Naive thymus-derived CD8-positive, alpha-beta T cell (primary cell): ENCODE measurements at places on chromosomes 6 and 20.

DNA sequence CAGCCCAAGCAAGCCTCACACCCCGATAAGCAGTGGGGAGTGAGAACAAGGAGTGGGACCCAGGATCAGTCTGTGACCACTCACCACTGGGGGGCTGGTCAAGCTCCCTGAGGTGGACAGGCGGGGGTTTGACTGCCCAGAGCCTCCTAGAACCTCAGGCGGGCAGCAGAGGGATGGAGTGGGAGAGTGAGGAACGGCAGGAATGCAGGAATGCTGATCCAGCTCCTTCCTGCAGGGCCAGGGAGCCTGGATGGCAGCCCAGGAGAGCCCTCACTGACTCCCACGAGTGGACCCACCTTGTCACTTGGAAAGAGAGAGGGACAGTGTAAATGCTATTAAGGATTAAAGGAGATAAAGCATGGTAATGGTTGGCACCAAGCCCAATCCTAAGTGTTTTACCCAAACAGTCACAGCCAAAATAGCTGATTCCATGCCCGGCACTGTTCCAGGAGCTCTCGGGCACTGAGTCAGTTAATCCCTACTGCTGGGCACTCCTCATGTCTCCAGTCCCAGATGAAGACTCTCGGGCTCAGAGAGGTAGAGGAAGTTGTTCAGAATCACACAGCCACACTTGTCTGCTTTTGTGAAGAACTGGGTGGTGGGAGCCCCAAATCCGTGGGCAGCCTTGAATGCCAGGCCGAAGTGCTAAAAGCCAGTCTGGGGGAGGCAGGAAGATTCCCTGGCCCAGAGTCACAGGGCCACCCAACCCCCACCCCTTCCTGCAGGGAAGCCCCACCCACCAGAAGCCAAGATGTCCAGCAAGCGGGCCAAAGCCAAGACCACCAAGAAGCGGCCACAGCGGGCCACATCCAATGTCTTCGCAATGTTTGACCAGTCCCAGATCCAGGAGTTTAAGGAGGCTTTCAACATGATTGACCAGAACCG lies 3.1 kb downstream of the MYL9 start:
- DNase-seq, result no peak

DNA sequence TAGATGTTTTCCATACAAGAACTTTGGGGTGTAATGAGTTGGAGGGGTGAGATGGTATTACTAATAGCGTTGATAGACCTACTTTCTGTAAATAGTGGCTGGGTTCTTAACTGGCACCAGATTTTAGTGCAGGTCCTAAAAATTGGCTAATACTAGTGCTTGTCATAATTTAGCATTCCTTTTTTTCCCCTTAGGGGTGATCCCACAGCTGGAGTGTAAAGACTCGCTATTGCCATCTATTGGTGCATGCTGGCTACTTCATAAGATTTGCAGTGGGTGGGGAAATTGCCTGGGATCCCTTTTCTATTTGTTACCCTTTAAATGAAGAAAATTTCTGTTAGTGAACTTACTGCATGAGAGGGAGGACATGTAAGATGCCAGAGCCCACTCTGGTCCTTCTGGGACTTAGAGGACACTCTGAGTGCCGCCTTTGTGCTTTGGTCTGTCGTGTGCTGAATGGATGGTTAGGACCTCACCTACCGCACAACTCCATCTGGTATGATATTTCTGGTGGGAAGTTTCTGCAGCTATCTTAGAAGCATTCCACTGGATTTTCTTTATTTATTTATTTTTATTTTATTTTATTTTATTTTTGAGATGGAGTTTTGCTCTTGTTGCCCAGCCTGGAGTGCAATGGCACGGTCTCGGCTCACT lies 195.5 kb downstream of the JARID2 start:
- no peak for DNase-seq

DNA sequence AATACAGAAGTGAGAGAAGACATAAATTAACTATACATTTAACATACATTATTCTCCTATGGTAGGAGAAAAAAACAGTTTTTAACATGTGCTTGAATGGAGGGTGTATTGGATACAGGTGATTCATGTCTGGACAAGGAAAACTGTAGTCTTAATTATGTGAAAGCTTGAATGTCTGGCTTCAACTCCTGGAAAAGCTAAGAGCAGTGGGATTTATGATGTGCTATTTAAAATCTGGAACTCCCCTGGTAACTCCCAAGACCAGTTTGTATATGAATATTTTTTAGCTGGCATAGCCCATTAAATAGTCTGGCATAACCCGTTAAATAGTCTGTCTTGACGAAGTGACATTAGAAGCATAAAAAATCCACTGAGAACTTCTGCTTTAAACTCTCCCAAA lies 410.0 kb upstream of the PTCHD4 start:
- no peak for DNase-seq

- no peak for DNase-seq
Observed at GRCh38 chr6:78117966-78118365, 465.1 kb downstream of the MEI4 start.

DNA sequence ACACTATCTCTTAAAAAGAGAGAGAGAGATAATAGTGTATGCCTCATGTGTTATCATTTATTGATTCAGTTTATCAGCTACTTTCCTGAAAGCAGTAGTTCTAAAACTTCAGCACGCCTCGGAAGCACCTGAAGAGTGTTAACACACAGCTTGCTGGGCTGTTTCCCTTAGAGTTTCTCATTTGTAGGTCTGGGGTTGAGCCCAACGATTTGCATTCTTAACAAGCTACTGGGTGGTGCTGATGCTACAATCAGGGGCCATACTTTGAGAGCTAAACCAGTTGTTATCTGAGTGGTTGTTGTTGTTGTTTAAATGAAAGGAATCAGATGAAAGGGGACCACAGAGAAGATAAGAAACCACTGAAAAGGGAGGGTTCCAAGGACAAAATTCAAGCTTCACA lies 32.6 kb downstream of the SIM1 start:
- DNase-seq, result no peak

DNA sequence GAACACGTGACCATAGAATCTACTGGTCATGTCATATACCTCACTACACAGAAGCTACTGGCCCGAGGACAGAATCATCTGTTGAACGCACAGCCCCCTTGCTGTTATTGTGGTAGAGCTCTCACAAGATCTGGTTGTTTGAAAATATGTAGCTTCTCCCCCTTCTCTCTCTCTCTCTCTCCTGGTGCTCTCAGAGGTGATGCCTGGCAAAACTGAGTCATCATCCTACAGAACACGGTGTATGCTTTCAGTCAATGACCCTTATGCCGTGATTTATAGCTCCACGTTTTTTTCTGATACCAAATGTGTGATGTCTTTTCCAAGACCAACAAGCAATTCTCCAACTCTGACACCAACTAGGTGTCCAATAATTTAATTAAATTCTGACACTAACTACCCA lies 13.0 kb upstream of the RBM24 start:
- DNase-seq, result no peak

GRCh38 chr6:25239498-25239897 lies 39.7 kb upstream of the CARMIL1 start:
- DNase-seq, result no peak

GRCh38 chr6:115896538-115897129 lies 164.1 kb downstream of the FRK start:
- no peak for DNase-seq

GRCh38 chr6:81739230-81740195 lies 13.0 kb downstream of the TENT5A start:
- no peak for DNase-seq

- DNase-seq, result no peak
Observed at GRCh38 chr6:13261464-13261994, 66.8 kb downstream of the TBC1D7 start.

DNA sequence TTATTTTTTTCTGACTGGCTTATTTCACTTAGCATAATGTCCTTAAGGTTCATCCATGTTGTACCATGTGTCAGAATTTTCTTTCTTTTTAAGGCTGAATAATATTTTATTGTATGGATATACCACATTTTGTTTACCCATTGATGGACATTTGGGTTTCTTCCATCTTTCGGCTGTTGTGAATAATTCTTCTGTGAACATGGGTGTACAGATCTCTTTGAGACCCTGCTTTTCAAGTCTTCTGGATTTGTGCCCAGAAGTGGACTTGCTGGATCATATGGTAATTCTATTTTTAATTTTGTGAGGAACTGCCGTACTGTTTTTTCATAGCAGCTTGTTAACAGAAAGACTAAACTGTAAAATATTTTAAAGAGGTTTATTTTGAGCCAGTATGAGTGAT lies 94.6 kb upstream of the TMEM181 start:
- DNase-seq, result no peak

GRCh38 chr6:74447013-74447412 lies 751.0 kb downstream of the CD109 start:
- no peak for DNase-seq

DNA sequence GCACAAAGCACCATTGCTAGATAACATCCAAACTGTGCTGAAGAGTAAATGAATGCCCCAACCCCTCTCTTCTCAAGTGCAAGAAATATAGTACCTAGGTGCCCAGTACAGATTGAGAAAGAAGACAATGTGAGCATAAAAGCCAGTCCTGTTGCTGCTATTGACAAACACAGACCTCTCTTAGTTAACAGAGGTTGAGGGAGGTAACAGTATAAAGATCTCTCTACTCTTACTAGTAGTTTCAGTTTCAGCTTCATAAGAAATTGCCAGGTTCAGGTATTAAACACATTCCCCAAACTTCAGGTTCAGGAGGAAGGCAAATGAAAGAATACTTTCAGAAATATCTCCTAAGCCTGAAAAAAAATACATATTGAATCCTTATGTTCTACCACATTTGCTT lies 31.4 kb downstream of the TBC1D32 start:
- no peak for DNase-seq

- no peak for DNase-seq
Observed at GRCh38 chr20:37419307-37419706, 73.4 kb downstream of the SRC start.

GRCh38 chr6:33543116-33543515 lies 37.0 kb downstream of the BAK1 start:
- DNase-seq, result no peak

GRCh38 chr6:12200015-12200564 lies 90.1 kb upstream of the EDN1 start:
- DNase-seq, result no peak

DNA sequence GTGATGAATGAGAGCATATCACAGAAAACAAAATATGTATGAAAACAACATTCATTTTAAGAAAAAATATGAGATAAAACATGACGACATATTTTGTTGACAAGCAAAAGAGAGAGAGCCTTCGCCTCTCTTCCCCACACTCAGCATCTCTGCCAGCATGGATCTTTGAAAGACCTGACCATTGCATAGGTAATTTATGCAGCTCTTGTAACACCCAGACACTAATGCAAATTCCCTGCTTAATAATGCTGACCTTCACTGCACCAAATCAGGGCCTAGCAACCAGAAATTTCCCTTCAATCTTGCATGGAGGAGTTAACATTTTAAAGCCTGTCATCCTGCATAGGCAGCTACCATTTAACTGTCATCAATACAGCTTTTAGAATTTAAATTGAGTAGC lies 50.0 kb upstream of the CNR1 start:
- no peak for DNase-seq

GRCh38 chr6:142947714-142948480 lies 2.9 kb upstream of the HIVEP2 start:
- no peak for DNase-seq

DNA sequence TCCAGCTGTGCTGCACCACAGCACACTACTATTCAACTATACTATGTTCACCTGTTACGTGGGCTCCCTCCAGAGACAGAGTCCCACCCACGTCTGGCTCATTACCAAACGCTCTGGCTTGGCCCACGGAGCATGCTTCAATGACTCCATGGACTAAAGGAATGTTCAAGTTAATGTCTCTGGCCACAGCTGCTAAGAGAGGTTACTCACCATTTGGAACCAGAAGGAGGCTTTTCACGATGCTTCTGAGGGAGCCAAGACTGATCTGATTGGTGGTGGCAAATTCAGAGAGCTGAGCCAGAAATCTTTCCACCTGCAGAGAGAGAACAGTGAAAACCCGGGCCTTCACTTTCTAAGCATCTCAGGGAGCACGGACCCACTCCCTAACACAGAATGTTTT lies 15.6 kb downstream of the COMMD7 start:
- no peak for DNase-seq

DNA sequence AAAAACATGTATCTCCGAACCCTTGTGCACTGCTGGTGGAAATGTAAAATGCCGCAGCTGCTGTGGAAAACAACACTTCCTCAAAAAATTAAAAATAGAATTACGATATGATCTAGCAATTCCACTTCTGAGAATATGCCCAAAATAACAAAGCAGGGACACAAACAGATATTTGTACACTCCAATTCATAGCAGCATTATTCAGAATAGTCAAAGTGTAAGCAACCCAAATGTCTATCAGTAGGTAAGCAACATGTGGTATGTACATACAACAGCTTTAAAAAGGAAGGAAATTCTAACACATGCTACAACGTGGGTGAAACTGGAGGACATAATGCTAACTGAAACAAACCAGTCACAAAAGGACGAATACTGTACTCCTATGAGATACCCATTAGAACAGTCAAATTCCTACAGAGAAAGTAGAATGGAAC lies 5.7 kb upstream of the RAB5IF start:
- DNase-seq, result no peak

GRCh38 chr6:3663081-3663480 lies 88.4 kb downstream of the PXDC1 start:
- no peak for DNase-seq

DNA sequence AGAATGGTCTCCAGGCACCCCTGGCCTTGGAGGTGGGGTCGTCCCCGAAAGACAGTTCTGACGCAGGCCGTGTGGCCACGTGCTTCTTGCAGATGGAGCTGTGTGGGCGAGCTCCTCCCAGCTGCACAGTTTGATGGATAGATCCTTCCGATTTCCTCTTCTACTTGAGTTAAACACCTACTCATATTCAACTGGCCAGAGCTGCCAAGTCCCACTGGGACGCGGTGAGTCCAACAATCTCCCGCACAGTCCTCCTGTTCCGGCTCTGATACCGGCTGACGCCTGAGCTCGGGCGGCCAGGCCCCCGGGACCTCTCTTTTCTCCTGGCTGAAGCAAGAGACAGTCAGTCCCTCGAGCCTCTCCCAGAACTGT lies 57.9 kb upstream of the DACT2 start:
- no peak for DNase-seq

DNA sequence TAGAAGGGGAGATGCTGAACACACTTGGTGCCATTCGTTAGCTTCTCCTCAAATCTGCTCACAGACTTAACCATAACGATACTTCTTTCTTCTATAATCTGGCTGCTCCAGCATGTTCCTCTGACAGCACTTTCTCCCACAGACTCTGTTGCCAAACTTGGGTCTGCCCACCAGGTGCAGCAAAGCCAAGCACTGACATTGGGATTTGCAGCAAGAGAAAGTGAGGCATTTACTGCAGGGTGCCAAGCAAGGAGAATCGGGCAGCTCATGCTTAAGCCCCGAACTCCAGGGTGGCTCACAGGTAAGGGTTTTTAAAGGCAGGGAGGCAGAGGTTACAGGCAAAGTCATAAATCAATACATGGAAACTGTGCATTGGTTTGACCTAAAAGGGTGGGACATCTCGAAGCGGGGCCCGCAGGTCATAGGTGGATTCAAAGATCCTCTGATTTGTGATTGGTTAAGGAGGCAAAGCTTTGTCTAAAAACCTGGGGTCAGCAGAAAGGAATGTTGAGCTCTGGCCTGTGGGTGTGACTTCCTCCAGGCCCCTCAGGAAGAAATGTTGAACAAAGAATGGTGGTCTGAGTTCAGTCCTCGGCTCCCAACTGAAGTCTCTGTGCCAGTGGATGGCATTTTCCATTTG lies 25.1 kb upstream of the PNPLA1 start:
- DNase-seq, result no peak

- DNase-seq, result no peak
Observed at GRCh38 chr6:109083657-109084056, 11.0 kb downstream of the SESN1 start.
